Stimulated activated CD4-positive, alpha-beta T cell treated with anti-CD3 and anti-CD28 coated beads, TNF-alpha, amount 100 ng/mL, for 48 hours (primary cell): ENCODE measurements at places on chromosomes 4 and X.

- DNase-seq = peak; percentile 66
These were observed 31.5 kb upstream of the NUP54 start for GRCh38 chr4:76179398-76180318.

- DNase-seq = no peak
These were observed 2320.6 kb upstream of the AGA start for GRCh38 chr4:179762840-179763239.

DNA sequence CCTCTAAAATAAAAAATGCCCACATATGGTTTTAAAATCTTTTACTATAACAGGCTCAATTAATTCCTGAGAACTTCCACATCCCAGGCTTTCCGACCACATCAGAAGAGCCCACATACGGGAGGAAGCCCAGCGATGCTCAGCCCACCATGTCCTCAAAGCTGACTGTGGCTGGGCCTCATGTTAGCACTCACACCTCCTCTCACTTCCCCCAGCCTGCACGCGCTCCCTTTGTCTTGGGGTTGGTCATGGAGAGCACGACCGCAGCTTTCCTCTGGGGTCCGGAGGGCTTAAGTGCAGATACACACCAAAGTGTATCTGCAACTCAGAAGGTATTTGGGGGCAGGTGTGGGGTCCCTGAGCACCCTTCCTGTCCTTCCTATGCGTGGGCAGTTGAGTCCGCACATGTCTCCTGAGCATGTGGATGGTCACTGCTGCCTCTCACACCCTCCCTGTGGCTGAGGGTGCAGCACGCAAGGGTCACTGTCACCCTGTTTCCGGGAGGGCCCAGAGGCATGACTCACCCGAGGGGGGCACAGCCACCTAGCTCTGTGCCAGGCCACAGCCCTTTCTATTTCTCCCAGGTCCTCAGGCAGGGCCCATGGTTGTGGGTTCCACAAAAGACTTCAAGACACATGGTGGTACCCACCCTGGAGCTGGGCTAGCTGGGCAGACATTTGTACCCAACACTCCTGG is 21.2 kb downstream of the WDR1 start:
- DNase-seq = no peak

DNA sequence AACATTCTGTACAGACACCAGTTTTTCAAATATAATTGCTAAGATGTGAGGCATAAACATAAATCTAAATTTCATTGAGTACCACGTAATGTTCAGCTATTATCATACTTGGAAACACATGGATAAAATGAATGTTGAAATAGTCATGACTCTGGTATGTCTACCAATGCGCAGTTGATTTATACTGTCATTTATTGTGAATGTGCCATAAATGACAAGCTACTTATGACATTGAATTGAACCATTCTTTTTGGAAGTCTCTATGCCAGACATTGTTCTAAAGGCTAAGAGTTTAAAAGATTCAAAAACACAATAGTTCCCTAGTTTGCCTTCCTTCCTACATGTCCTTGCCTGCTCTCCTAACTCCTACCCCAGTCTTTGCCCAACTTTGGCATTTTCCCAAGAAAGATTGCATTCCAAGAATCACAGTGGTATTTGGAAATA is 96.6 kb upstream of the DMD start:
- no peak for DNase-seq

- no peak for DNase-seq
These were observed 6.5 kb downstream of the RGS12 start for GRCh38 chr4:3299122-3299975.

- DNase-seq = no peak
These were observed 133.5 kb upstream of the NDST3 start for GRCh38 chr4:117900832-117901231.

DNA sequence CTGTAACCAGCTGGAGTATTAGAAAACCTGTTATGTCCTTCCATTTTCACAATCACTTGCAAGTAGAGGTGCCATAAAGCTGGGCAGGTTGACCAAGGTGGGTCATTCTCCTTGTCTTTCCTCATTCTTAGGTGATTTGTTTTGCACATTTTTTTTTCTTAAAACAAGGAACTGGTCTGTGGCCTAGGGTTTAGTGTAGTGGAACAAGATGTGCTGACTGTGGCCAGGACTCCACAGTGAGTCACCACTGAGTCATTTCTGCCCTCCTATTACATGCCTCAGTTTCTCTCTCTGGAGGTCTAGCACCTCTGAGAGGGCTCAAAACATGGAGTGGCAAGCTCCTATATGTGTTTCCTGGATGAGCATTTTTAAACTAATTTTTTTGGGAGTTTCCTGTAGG is 355.9 kb downstream of the GPM6A start:
- DNase-seq = no peak

GRCh38 chr4:77785669-77786068 is 33.5 kb downstream of the CNOT6L start:
- DNase-seq = no peak

GRCh38 chrX:3527811-3528210 is 181.4 kb upstream of the MXRA5 start:
- no peak for DNase-seq

GRCh38 chr4:96827086-96827485 is 987.2 kb downstream of the PDHA2 start:
- no peak for DNase-seq

DNA sequence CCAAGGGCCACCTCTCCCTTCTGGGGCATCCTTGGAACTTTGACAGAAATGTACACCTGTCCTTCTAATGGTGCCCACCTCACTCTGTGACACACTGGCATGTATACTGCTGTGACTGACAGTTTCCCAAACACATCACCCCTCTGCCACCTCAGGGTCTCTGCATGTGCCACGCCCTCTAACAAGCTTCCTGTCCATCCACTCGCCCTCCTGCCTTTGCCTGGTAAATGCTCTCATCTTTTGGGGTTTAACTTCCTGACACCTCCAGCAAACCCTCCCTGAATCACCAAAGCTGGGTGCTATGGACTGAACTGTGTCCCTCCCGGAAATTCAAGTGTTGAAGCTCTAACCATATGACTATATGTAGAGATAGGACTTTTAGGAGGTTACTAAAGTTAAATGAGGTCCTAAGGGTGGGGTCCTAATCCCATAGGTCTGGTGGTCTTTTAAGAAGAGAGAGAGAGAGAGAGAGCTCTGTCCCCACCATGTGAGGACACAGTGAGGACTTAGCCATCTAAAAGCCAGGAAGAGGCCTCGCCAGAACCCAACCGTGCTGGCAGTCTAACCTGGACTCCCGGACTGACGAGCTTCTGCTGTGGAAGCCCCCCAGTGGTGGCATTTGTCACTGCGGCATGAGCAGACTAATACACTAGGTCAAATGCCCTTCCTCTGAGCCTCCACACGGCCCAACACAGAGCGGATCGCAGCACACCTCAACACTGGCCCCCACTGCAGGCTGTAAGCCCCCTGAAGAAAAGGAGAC is 95.6 kb downstream of the AFAP1 start:
- DNase-seq = no peak

GRCh38 chrX:39398215-39398962 is 597.1 kb downstream of the MID1IP1 start:
- DNase-seq = no peak

DNA sequence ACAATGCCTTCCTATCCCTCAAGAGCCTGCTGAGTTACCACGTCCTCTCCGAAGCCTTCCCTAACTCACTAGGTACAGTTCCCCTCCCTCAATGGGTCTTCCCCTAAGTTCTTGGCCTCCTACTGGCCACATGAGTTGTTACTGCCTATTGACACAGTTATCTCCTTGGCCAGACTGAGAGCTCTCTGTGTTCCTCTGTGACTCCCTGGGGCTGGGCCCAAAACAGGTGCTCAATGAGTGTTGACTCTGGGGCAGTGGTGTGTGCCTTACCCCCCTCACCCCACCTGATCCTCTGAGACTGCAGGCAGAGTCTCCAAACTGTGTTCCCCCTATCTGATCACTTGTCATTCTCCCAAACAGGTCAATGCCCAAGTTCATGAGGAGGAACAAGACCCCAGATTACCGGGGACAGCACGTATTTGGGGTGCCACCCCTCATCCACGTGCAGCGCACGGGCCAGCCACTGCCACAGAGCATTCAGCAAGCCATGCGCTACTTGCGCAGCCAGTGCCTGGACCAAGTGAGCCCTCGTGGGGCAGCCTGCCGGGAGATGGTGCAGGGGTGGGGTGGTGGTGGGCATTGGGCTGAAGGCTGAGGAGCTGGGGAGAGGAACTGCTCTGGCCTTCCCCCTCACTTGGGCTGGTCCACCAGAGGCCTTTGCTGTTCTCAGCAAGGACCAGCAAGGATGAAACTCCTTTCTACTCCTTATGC is 72.6 kb downstream of the STARD8 start:
- no peak for DNase-seq

- DNase-seq = no peak
These were observed 157.6 kb downstream of the KLHL13 start for GRCh38 chrX:117959045-117959444.

GRCh38 chr4:140996766-140997165 is 136.5 kb downstream of the RNF150 start:
- no peak for DNase-seq

GRCh38 chr4:176782794-176783193 is 9.9 kb downstream of the VEGFC start:
- no peak for DNase-seq

DNA sequence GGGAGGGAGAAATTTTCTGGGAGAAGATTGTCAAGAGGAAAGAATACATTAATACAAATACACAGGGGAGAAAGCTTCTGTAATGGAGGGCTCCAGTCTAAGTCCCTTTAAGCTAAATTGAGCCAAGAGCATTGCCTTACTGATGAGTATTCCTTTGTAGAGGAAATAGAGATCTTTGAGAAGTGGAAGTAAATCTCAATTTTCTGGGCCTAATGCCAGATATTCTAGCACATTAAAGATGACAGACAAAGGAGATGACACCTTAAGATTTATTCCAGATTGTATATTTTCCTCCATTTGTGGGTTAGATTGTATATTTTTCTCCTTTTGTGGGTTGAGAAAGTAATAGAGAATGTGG is 28.5 kb upstream of the SMAD1 start:
- no peak for DNase-seq

GRCh38 chr4:17613761-17614415 is 553 bp upstream of the MED28 start:
- peak; percentile 18 for DNase-seq

DNA sequence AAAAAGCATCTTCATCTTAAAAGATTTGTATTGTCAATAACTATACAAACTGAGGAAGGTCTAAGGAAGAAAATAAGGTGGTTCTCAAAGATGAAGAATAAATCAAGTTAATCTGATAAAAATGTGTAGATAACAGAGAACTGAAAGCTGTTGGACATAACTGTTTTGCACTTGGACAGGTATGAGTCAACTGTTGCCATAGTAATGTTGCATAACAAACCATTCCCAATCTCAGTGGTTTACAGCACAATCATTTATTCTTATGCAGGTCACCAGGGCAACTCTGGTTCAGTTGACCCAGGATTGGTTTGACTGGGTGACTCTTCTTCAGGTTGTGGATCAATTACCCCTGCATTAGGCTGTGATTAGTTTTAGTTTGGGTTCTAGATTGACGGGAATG is 2197.7 kb downstream of the ARAP2 start:
- DNase-seq = no peak

GRCh38 chr4:107890779-107891178 is 40.6 kb upstream of the CYP2U1 start:
- DNase-seq = no peak

- no peak for DNase-seq
These were observed 477 bp downstream of the SLC35A2 start for GRCh38 chrX:48910926-48911411.

- no peak for DNase-seq
These were observed 1325.7 kb upstream of the IGFBP7 start for GRCh38 chr4:58435871-58436270.

- DNase-seq = no peak
These were observed 354.3 kb upstream of the GATB start for GRCh38 chr4:152115118-152115517.

DNA sequence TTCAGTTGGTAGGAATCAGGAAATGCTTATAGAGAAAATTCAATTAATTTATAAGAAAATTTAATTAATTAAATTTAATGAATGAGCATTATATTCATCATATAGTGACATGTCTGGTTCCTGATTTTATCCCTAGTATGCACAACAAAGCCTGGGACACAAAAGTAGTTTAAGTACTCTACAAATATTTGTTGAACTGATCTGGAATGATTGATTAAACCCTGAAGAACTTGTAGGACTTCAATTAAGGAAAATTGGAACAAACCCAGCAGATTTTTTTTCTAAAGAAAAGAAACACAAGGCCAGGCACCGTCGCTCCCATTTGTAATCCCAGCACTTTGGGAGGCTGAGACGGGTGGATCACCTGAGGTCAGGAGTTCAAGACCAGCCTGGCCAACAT is 4.5 kb upstream of the APELA start:
- no peak for DNase-seq

DNA sequence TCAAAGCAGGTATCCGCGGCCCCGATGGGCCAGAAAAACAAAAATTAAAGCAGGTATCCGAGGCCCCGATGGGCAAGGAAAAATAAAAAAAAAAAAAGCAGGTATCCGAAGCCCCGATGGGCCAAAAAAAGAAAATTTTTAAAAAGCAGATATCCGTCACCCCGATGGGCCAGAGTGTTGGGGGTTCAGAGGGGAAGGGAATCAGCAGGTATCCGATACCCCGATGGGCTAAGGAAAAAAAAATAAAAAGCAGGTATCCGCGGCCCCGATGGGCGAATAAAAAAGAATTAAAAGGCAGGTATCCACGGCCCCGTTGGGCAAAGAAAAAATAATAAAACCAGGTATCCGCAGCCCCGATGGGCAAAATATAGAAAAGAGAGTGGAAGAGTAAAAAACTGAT is 289.0 kb downstream of the CHIC1 start:
- no peak for DNase-seq

GRCh38 chr4:83568062-83568461 is 32.2 kb downstream of the GPAT3 start:
- no peak for DNase-seq

DNA sequence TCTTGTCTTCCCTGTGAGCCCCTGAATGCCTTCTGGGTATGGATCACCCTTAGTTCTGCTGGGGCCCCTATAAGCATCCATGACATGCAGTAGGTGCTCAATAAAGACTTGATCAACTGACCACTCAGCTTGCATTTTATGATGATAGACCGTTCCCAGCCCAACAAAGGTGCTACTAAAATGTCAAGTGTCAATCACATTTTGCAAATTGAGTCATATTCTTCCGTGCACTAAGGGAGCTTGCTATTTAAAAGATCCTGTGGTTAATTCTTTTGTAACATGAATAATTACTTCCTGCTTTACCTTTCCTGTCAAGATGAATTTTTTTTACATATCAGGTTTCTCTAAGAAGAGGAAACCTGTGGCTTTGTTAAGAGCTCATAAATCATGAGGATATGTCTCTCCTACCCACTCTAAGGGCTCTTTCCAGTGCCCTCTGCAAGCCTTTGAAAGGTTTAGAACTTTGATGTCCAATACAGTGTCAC is 47.6 kb downstream of the SH3KBP1 start:
- no peak for DNase-seq

DNA sequence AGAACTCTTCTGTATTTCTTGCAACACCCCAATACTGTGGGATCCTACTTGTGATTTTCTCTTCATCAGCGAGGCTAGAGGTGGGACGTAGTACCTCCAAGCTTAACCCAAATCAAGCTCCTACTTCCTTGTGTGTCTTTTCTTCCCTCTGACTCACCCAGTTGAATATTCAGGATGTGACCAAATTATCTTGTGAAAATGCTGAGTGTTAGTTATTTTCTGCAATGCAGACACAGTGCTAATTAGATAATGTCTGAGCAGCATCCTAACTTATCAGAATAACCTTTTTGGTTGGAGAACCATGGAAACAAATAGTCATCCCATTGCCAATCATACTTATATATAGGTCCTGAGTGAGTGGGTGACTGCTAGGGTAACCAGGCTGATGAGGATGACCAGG is 2.4 kb downstream of the MEPE start:
- no peak for DNase-seq

- no peak for DNase-seq
These were observed 229.8 kb upstream of the TEX13C start for GRCh38 chrX:125089761-125090445.
